Activated CD4-positive, alpha-beta memory T cell treated with anti-CD3 and anti-CD28 coated beads, Interleukin-2, amount 10 ng/mL, durations not matched to agents 7 days and 5 days (primary cell): ENCODE measurements at places on chromosomes 5 and 9.
A peak's percentile ranks its signal among the peaks of the same experiment; 100 is the strongest.

- no peak overlapping the region for H3K27ac ChIP-seq
- no peaks in the 10 kb centered on the region for H3K4me1 ChIP-seq
- H3K36me3 ChIP-seq: peaks cover 8% of the 10 kb centered on the region
- no peak for DNase-seq
Observed at GRCh38 chr5:16497546-16497945, 31.9 kb upstream of the ZNF622 start.

DNA sequence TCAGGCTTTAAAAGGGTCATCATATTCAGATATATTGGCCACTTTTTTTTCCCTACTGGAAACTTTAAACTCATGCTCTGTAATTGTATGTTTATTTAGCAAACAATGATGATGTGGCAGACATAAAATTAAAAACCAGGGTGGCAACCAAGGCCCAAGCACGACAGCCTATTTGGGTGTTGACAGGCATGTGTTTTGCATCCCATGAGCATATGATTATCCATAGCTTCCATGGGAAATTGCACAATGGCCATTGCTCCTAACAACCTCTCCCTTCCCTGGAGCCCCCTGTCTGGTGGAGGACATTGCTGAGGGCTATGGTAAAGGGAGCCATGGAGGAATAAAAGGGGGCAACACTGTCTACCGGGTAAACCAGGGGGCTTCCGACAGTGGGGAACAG lies 134.7 kb downstream of the GAS1 start:
- H3K27me3 ChIP-seq: no peaks in the 10 kb centered on the region
- H3K27ac ChIP-seq: no peak overlapping the region
- H3K36me3 ChIP-seq: no peaks in the 10 kb centered on the region
- no peak for DNase-seq
- H3K4me3 ChIP-seq: no peak overlapping the region

- H3K4me1 ChIP-seq: no peaks in the 10 kb centered on the region
- H3K4me3 ChIP-seq: no peak overlapping the region
- H3K36me3 ChIP-seq: no peaks in the 10 kb centered on the region
- no peak overlapping the region for H3K27ac ChIP-seq
- DNase-seq: no peak
Observed at GRCh38 chr5:83513491-83513890, 41.9 kb downstream of the VCAN start.

- peaks cover 5% of the 10 kb centered on the region for H3K36me3 ChIP-seq
- no peak overlapping the region for H3K4me3 ChIP-seq
- peak; percentile 50 for DNase-seq
- peaks cover 5% of the 10 kb centered on the region for H3K27me3 ChIP-seq
- peaks cover 6% of the 10 kb centered on the region for H3K4me1 ChIP-seq
- H3K27ac ChIP-seq: no peak overlapping the region
Observed at GRCh38 chr5:669111-669841, 23.9 kb downstream of the TPPP start.

GRCh38 chr9:16598316-16598715 lies 272.2 kb downstream of the BNC2 start:
- DNase-seq: no peak
- no peak overlapping the region for H3K4me3 ChIP-seq
- H3K27ac ChIP-seq: no peak overlapping the region
- H3K27me3 ChIP-seq: no peaks in the 10 kb centered on the region

GRCh38 chr5:169796731-169797130 lies 159.7 kb downstream of the DOCK2 start:
- no peaks in the 10 kb centered on the region for H3K27me3 ChIP-seq
- no peak for DNase-seq
- peaks cover 57% of the 10 kb centered on the region for H3K36me3 ChIP-seq
- H3K27ac ChIP-seq: peak overlapping the region; percentile 2
- peaks cover 11% of the 10 kb centered on the region for H3K4me1 ChIP-seq

GRCh38 chr9:118693645-118694044 lies 675.6 kb downstream of the BRINP1 start:
- no peak overlapping the region for H3K27ac ChIP-seq
- H3K4me1 ChIP-seq: no peaks in the 10 kb centered on the region
- H3K4me3 ChIP-seq: no peak overlapping the region

DNA sequence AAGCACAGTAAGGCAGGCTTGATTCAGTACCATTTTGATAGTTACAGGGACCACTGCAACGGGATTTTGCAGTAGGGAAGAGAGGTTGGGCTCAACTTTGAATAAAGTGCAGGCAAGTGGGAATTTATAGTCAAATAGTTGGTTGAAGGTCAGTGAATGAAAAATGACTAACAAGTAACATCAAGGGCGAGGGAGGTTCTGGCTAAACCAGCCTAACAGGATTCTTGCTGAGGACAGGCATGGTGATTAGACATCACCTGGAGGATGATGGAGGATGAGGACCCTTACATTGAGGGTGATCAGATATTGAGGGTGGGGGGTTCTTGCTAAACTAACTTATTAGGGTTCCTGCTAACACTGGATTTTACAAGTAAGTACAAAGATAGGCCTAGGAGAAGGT lies 66.1 kb upstream of the SMC5 start:
- H3K36me3 ChIP-seq: no peaks in the 10 kb centered on the region
- H3K4me1 ChIP-seq: no peaks in the 10 kb centered on the region
- no peak overlapping the region for H3K27ac ChIP-seq
